ENCODE measurements at places on chromosomes 6 and 20.

DNA sequence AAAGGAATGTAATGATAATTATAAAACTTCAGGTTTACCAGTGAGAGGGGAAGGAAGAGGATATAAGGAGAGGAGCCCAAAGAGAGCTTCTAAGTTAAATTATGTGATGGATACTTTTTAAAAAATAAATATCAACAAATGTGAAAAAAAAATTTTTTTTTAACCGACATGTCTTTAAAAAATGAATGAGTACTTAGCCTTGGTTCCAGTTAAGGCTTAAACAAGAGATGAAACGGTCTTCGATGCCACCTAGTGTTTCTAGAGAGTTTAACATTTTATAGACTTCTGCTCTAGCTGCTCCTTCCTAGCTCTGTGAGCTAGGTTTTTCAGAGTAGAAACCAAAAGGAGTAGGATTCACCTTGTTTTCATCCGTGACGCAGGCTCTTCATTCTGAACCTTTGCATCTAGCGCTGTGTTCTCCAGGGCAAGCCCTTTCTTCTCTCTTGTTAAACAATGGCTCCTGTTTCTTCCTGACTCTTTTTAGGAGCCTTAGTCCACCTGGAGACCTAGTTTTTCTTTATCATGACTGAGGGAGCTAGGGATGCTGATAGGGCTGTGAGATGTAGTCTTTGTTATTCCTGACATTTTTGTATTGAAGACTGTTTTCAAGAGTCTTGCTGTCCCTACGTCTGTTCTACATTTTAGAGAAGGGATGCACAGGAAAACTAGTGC lies 42.4 kb upstream of the GNRH2 start:
- peak; percentile 78 for DNase-seq

GRCh38 chr20:63525971-63526370 lies 5.4 kb downstream of the PPDPF start:
- DNase-seq = no peak

DNA sequence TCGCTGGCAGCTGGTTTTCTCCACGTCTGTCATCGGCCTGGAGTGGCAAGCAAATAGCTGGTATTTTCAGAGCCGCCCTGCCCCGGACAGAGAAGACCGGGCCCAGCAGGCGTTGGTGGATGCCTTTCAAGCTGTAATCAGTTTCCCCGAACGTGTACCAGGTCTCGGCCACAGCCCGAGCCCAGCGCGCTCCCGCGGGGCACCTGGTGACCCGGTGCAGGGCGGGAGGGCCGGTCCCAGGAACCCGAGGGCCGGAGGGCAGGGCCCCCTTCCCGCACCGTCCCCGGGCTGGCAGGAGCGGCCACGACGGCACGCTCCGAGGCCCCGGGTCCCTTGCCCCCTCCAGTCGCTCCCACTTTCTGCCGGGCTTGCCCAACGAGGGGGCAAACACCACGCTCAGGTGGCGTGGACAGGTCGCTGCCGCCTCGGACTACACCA lies 348 bp upstream of the PYGB start:
- DNase-seq = no peak

- peak; percentile 55 for DNase-seq
Observed at GRCh38 chr6:151390851-151391470, 398 bp downstream of the ZBTB2 start.

DNA sequence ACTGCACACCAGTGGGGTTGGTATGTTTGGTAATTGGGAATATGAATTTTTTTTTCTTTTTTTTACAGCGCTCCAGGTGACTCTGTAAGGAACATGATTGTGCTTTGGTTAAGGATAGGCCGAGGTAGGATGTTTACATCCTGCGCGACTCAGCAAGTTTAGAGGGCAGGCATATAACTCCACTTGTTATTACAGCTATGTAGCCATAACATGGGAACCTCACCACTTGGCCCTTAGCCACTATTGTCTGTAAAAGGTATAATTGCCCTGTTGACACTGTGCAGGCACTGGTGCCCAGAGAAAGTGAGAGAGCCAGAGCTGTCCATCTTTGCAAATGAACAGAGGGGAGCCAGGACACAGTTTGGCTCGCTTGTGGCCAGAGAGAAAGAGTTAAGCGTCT lies 172.9 kb downstream of the MCHR2 start:
- DNase-seq = no peak

GRCh38 chr6:71298459-71298858 lies 9.8 kb downstream of the OGFRL1 start:
- no peak for DNase-seq

DNA sequence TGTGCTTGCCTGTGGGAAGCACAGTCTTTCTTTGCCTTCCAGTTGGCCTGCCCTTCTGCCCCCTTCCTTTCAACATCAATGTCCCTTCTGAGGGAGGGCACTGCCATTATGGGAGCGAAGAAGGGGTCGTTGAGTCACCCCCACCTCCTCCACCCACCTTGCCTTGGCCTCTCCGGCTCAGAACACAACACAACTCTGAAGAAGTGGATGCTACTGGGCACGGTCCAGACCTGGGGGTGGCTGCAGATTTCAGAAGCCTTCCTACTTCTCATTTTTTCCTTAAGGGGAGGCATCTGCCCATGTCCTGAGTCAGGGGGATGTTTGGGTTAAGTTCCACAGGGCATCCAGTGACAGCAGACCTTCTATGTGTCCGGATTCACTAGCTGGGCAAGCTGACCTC lies 72.1 kb downstream of the GFOD1 start:
- no peak for DNase-seq

GRCh38 chr6:31057426-31058003 lies 47.2 kb downstream of the MUC22 start:
- DNase-seq = no peak

DNA sequence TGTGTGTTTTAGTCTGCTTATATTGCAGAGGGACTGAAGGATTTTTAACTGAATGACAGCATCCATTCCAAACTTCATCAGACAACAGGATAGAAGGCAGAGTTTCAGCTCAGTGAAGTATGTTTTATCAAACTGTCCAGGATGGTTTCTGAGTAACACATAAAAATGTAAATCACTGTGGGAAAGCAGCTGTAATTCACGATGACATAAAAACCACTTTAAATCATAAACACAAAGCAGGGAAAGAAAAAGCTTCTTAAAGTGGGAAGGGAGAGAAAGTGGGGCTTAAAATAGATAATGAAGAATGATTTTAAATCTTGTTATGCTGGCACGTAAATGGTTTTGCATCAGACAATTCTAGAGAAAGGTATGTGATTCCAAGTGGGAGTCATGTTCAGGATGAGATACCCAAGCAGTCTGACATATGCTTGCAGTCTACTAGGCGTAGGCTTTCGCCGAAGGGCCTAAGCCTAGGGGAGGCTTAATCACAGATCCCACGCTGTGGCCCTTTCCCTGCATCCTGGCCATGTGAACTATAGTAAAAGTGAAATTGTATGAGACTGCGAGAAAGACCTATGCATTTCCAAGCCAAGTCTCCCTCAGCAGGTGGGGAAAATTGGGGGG lies 610.6 kb downstream of the PRKN start:
- DNase-seq = no peak

DNA sequence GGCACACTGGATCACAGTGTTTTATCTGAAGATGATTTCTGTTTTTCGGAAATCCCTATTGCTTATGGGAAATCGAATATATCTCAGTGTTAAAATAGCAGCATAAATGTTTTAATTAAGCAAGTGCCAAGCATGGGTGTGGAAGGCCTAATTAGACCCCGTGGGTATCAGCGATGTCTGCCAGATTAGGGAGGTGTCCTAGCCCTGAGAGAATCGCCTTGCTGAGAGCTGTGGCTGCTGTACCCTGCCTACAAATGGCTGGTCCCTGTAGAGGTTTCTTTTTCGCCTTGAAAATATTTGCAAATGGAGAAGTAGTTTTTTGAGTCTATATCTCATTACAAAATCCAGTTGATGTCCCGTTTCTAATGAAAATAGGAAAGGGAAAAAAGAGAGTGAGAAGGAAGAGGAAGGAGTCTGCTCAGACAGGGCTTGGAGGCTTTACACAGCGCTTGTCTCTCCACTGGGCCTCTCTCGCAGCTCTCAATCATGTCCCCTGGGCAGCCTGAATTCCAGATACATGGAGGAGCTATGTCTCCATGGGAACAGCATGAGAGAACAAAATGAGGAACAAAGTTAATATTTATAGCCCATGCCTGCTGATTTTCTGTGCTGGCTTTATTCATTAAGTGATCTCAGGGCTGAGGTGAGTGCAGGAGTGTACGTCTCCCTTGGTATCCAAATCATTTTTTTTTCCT lies 35.2 kb upstream of the BCLAF1 start:
- peak; percentile 64 for DNase-seq

DNA sequence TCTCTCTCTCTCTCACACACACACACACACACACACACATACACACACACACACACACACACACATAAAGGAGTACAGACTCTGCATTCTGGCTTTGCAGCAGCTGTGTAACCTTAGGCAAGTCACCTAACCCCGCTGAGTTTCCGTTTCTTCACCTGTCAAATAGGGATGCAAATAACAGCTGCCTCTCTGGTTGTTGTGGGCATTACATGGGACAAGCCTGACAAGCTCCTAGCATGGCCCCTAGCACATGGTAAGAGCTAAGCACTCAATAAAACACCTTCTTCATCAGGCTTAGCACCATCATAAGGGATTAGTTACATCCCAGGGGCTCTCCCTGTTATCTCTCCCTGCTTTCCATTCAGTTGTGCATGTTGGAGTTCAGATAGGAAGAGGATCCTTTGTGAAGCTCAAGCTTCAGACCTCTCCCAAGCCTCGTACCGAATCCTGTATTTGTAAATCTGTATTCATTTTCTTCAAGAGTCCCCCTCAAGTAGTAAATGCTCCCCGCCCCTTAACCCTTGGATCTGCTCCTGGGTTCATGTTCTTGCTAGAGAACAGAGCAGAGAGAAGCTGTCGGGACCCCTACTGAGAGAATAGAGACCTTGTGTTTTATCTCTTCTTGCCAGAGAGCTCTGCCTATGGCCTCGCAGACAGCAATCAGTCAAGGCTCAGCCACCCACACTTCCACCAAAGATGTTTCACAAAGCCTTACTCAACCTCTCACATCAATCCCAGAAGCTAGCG lies 2.2 kb downstream of the SLC13A3 start:
- DNase-seq = no peak

DNA sequence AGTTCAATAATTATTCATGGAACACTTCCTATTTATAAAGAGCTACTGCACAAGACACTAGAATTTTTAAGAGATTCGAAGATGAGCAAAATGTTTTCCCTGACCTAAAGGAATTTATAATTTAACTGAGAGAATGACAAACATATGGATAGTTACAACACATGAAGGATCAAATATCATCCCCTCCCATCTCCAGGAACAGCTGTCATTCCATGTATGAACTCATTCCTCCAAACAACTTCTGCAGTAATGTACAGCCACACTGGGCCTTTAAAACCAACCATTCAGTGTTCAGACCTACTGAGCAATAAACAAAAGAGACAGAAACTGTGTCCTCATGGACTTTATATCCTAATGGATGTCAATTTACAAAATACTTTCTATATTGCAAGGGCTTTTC lies 87.8 kb downstream of the KIF16B start:
- DNase-seq = no peak

GRCh38 chr6:1226277-1227099 lies 85.4 kb upstream of the FOXQ1 start:
- no peak for DNase-seq

- no peak for DNase-seq
Observed at GRCh38 chr6:49072146-49072545, 390.9 kb downstream of the MMUT start.

GRCh38 chr20:45254383-45255262 lies at the start of gene SLPI:
SLPI (minus strand) TSS chr20:45254564; CDS start chr20:45254543, 21 bp downstream.
- no peak for DNase-seq

GRCh38 chr6:40116832-40117231 lies 182.6 kb upstream of the MOCS1 start:
- DNase-seq = no peak

- peak; percentile 93 for DNase-seq
Observed at GRCh38 chr6:26595669-26596269, 984 bp upstream of the ABT1 start.

GRCh38 chr20:48467622-48468021 lies 360.2 kb downstream of the PREX1 start:
- no peak for DNase-seq

DNA sequence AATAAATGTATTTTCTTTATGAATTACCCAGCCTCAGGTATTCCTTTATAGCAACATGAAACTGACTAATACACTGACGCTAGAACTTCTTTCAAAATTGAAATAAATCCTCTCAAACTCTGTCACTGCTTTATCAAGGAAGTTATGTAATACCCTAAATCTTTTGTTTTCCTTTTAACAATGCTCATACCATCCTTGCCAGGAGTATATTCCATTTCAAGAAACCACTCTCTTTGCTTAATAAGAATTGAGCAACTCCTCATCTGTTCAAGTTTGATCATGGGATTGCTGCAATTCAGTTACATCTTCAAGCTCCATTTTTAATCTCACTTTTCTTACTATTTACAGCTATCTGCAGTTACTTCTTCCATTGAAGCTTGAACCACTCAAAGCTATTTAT lies 707.6 kb upstream of the MARCKS start:
- no peak for DNase-seq

- DNase-seq = no peak
Observed at GRCh38 chr20:50020288-50020687, 37.5 kb downstream of the SNAI1 start.

DNA sequence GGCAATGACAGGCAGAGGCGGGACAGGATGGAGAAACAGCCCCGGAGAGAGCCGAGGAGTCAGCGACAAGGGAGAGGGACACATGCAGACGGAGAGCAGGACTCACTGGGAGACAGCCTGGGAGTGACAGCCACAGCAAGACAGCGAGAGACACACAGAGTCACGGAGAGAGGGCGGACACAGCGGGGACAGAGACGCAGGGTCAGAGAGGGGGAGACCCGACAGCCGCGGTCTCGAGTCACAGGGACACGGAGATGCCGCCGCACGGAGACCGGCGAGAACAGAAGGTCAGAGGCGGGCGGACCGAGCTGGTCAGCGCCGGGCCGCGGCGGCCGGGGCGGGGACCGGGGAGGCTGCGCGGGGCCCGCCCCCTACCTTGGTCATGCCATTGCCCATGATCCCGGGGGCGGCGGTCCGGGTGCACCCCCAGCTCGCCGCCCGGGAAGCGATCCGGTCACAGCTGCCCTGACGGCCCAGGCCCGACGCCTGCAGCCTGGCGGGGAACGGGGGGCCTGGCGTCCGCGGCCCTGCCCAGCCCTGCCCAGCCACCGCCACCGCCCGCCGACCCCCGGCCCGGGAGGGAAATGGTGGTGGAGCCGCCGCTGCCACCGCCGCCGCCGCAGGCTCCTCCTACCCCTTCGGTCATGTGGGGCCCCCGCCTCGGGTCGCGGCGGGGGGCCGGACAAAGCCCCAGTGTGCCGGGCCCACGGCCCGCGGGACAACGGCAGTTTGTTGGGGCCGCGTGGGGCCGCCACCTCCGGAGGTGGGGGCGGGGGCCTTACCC lies at the start of the genes DUSP15 and TTLL9:
Gene DUSP15, minus strand, starts transcription at position 586 of the 784 bp plus-strand sequence. Its CDS starts 190 bp downstream, at position 396.
Gene TTLL9, plus strand, starts transcription at position 693 of the 784 bp plus-strand sequence. CDS start 493 bp downstream, outside the sequence.
- DNase-seq = no peak

Data from cerebellar cortex (tissue), 1 donor.